NCI-H1105 (cell line): ENCODE measurements at places on chromosomes 1 and 21.

- peak; percentile 65 for DNase-seq
Observed at GRCh38 chr1:153352523-153352922, 3.9 kb upstream of the PGLYRP4 start.

GRCh38 chr1:41783189-41783639 lies 135.5 kb downstream of the HIVEP3 start:
- no peak for DNase-seq

DNA sequence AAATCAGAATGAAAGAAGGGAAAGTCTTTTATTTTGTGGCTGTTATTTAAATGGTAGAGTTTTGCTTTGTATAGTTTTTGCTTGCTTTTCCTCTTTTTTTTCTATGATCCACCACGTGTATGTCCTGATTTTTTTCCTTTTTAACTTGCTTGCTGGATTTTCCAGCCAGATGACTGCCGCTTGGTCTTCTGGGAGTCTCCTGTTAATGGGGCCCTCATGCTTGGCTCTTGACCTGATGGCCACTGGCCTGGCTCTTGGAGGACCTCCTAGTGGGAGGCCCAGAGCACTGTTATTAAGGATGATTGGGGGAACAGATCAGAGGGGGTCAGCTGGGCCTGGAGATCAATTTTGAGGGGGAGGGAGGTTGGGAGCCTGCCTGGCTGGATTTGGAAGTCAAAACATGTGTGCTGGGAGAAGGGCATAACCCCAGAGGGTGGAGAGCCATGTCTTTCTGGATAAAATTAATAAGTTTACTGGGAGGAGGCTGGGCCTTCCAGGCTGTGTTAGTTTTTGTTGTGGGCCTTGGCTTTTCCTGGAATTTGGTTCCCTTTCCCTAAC lies 1.2 kb downstream of the FGGY start:
- no peak for DNase-seq

DNA sequence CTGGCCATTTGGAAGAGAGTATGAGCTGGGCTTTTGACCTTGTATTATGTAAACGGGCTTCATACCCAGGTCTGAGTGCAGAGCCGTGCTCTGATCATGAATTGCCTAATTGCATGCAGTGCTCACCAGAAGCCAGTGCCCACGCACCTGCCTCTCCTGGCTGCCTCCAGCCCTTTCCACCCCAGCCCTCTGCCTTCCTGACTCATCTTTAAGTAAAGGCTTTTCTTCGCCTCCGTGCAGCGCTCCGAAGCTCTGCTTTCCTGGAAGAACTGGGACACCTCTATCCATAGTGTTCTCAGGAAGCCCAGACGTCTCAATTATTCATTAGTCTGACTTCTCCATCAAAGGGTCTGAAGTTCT lies 413.7 kb downstream of the PTPRU start:
- no peak for DNase-seq

DNA sequence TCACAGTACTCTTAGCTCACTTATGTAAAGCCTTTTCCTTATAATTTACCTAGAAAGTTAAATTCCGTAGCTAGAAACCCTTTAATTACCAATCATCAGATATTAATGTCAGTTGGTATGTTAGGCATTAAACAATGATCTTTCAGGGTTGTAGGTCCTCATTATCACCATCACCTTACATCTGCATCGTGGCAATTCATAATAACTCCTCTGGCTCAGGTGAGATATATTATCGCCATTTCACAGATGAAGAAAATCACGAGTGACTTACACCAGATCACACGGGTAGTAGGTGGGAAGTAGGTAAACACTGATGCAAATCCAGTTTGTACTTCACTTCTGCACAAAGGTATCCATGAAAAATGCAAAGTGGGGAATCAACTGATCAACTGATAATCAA lies 639 bp downstream of the NUP133 start:
- no peak for DNase-seq

- DNase-seq, result peak; percentile 88
Observed at GRCh38 chr1:23790696-23791515, at the start of gene LYPLA2. Gene LYPLA2 (plus strand): TSS chr1:23791145. CDS start chr1:23792683, 1,538 bp downstream.

DNA sequence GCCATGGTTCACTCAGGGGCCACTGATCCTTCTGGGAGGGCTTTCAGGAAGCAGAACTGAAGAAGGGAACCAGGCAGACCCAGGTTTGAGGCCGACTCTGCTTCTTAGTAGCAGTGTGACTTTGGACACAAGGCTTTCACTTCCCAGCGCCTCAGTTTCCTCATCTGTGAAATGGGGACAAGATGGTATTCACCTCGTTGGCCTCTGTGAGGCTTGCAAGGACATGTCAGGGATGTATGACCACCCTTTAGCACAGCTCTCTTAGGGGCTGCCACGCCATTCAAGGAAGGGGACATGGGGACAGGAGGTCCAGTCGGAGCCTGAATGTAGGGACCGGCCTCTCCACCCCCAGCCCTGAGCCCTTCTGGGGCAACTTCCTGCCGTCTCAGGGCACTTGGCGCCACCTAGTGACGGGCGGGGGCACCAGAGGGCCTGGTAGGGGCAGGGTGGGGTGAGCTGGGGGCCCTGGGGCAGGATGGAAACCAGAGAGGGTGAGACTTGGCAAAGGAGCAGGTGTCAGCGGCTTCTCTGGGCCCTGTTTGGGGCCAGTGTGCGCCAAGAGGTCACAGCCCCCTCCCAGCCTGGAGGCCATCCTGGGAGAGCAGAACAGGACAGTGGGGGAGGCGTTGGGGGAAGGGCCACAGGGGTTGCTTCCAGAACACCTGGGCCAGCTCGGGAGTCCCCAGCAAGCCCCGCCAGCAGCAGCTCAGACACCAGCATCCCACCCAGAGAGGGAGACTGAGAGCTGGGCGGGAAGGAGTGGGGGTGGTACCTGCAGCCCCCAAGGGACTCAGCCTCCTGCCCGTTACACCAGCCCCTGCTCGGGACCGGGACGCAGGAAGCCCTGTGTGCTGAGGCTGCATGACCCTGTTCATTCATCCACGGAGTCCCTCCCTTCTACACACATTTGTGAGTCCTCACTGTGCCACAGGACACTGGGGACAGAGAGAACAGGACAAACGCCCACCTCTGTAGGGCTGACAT lies 102.5 kb upstream of the TARDBP start:
- no peak for DNase-seq

DNA sequence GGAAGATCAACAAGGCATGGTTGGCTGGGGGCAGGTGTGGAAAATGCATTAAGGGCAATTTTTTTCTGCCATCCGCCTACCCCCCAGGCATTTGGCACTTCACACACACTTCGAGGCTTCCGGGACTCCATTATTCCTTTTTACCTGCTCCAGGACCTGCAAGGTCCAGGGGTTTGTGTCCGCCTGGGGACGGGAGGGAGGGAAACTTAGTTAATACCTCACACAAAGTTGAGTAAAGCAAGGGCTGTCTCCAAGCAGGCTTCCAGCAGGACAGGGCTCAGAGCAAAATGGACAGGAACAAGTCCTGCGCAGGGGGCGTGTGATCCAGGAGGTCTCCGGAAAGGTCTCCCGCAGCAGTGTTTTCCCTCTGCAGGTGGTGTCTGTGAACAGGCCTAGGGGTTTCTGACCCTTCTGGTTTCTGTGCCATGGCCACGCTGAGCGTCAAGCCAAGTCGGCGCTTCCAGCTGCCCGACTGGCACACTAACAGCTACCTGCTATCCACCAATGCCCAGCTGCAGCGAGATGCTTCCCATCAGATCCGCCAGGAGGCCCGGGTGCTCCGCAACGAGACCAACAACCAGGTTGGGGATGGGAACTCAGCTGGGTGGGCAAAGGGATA lies 712 bp downstream of the TEKT2 start:
- no peak for DNase-seq

GRCh38 chr1:243271996-243272395 lies 16.2 kb downstream of the SDCCAG8 start:
- DNase-seq, result no peak

DNA sequence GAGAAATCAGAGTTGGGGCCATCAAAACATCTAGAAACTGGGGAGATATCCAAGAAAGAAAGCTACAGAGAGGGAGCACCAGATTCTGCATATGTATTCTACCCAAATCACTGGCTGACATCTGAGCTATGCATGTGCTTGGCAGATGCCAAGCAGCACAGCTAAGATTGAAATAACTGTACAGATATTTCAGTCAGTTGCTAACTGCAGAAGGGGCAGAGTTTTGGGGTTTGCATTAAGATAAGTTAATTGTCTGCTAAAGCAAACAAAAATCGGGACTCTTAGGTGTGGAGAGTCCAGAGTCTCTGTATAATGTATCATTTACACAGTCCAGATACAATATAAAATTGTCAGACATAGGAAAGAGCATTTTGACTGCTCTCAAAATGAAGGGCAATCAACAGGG lies 437.1 kb downstream of the PTBP2 start:
- no peak for DNase-seq

DNA sequence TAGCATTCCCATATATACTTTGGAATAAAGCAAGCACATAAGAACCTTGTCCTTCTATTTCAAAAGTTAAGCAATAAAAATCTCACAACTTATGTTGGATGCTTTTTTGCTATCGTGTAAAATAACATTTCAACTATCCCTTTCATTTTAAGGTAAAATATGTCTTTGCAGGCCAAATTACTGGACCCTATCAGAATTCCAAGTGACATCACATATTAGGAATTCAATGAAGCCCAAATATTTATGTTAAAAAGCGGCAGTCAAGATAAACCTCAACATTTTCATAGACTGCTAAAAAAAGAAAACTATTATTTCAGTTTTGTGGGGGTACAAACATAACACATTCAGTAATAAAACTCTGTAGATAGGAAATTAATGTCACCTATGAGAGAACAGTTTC lies 252.0 kb downstream of the KCTD3 start:
- DNase-seq, result no peak

DNA sequence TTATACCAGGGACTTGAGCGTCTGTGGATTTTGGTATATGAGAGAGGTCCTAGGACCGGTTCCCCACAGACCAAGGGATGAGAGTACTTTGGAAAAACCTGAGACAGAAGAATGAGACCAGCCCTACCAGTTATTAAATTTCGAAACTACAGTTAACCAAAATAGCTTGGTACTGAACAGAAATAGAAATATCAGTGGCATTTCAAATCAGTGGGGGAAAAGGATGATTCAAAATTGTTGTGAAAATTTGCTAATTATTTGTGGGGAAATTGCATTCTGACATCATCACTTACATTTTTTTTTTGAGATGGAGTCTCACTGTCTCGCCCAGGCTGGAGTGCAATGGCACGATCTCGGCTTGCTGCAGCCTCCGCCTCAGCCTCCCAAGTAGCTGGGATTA lies 8.2 kb downstream of the EXOC8 start:
- no peak for DNase-seq

DNA sequence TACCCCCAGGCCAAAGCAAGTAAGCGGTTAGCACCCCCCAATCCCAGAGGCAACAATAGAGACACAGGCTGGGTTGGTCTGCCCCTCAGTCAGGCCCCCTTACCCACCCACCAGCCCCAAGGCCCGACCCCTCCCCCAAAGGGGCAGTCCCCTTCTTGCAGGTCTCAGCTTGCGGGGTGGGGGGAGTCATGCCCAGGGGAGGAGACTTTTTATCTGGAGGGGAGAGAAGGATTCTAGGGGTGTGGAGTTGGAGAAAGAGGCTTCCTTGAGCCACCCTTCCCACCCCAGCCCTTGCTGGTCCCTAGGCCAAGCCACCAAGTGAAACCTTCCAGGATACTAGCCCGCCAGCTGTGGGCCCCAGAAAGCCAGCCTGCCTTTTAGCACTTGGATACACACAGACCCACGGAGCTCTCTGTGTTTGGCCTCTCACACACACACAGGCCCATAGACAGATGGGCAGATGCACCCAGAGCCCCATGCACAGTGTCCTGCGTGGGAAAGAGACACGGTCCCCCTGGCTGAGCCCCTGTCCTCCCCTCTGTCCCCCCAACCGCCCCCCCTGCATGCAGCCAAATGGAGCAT lies 7.1 kb downstream of the TMEM54 start:
- no peak for DNase-seq

GRCh38 chr1:16248603-16249516 lies 11.9 kb upstream of the CPLANE2 start:
- DNase-seq, result peak; percentile 96

GRCh38 chr1:89754518-89754917 lies 66.3 kb upstream of the LRRC8D start:
- DNase-seq, result no peak

GRCh38 chr1:57324388-57324787 lies 99.5 kb downstream of the DAB1 start:
- no peak for DNase-seq

- no peak for DNase-seq
Observed at GRCh38 chr1:186983327-186983726, 154.6 kb downstream of the PLA2G4A start.

DNA sequence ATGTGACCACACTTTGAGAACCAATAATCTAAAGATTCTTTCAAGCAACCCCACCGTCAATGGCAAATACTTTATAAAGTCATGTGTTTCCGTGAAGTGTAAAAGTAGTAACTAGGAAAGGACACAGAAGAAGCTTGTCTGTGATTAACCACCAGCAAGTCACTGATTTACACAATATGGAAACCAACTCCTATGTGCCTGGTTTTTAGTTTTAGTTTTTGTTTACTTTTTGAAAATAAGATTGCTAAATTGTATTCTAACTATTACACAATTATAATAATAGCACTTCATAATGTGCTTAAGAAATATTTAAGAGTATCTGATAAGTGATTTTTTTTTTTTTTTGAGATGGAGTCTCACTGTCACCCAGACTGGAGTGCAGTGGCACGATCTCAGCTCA lies 13.0 kb downstream of the FMO2 start:
- DNase-seq, result no peak

DNA sequence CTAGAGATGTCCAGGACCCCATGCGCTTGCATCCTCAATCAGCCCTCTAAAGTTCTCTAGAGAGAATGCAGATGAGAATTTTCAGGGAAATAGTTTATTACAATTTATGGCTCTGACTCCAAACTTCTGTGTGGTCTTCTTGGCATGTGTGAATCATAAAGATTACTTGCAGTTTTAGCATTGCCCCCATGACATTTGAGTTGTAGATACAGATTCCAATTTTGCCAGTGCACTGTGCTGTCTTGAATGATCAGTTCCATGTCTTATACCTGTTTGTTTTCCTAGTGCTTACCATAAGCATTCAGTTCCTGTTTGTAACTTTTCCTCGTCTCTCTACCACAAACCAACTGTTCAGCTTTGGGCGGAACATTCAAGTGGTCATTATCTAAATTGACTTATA lies 4.8 kb downstream of the KRTAP21-3 start:
- DNase-seq, result no peak

GRCh38 chr1:156838972-156839371 lies 19.9 kb downstream of the INSRR start:
- no peak for DNase-seq

- no peak for DNase-seq
Observed at GRCh38 chr1:24318615-24319311, 394 bp upstream of the GRHL3 start.

DNA sequence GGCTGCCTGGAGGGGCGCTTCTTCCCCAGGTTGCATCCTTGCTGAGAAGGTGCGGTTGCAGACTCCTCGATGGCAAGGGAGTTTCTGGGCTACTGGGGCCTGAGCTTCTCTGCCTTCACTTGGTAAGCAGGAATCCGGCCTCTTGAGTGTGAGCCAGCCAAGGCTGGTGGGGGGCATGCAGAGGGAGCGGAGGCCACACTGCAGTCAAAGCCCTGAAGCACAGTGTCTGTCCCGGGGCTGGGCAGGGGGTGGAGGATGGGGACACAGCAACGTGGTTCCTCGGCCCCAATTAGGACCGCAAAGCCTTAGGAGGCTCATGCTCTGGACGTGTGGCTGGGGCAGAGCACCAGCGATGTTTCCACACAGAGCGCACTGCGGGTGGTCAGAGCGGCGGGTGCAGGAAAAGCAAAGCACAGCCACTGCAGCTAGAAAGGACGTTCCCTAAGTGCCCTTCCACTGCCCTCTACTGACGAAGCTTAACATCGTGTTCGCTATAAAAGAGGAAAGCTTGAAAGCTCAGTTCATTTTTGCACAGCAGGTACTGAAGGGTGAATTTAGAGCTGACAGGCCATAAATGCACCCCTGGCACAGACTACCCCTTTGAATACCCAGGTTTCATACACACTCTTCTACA lies 60.7 kb upstream of the COG2 start:
- DNase-seq, result no peak
